CD14-positive monocyte (primary cell): ENCODE measurements at places on chromosomes 13 and 19.

- no peak for DNase-seq
These were observed 52.5 kb upstream of the UQCRFS1 start for GRCh38 chr19:29265436-29265835.

DNA sequence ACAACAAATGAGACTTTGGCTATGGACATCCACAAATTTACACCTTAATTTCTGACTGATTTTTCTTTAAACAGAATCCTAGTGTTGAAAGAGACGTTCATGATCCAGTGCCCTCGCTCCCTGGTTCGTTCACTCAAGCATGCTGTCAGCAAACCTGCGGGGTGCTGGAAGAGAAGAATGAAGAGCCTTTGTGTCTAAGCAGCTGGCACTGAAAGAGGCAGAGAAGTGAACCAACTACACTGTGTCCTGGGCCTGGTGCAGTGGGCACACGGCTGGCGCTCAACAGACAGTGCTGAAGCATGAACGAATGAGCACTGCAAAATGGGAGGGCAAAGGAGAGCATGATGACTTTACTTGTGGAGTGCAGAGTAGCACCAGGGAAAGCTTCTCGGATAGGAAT is 46.8 kb downstream of the MIPEP start:
- no peak for DNase-seq

- DNase-seq = no peak
These were observed 317.8 kb downstream of the ATP8A2 start for GRCh38 chr13:25689539-25689938.

DNA sequence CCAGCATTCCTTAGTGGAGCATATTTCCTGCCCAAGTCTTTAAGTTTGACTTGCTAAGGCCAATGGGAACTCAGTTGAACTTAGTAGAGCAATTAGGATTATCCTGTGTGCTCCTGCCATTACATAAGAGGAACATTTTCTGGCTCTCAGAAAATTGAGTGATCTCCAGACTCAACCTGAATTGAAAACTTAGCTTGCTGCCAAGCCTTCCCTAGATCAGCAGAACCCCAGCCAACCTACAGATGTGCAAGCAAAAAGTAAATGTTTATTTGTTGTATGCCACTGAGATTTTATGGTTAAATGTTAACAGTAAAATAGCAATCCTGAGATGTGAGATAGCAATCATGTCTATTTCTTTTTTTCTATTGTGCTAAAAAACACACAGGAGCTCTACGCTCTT is 350.9 kb downstream of the OLFM4 start:
- no peak for DNase-seq

GRCh38 chr19:54199401-54199800 is 1.3 kb upstream of the RPS9 start:
- DNase-seq = no peak
